ENCODE measurements at places on chromosomes 11 and 22.

DNA sequence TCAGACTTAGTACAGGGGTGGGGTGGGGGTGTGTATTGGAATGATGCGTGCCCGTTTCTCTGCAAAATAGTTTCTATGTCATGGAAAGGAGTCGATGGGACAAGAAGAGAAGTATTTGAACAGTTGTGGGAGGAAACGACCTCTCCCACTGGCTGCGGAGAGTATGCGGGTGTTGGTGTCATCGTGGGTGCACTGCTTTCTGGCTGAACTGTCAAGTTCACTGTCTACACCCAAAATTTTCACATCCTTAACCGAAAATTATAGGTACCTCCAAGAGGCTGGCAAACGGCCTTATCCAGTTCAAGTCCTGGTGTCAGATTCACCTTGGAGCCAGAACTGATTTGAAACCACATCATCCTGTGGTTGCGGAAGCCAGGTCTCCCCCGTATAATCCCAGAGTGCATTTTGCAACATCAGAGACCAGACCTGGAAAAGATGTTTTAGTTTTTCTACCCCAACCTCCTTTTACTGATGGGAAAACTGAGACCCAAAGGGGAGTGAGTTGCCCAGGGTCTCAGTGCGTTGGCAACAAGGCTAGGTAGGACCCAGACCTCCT lies 497 bp upstream of the SSRP1 start:
- no peak for DNase-seq

GRCh38 chr11:8672346-8672745 lies 10.1 kb downstream of the TRIM66 start:
- no peak for DNase-seq

DNA sequence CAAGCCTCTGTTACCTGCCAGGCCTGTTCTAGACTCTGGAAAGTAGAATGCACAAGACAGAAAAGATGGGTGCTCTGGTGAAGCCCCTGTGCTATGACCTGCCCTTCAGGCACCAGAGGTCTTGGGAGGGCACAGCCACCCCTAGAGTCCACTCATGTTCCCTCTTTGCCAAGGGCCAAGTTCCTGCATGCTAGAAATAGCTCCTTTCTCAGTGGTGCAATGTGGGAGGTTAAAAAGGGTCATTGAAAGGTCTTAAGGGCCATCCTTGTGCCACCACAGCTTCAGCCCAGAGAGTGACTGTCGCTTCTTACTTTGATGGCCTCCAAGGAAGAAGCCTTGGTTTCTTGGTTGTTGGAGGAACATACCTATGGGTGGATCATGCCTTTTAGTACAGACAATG lies 84.6 kb upstream of the PARVA start:
- DNase-seq: no peak

DNA sequence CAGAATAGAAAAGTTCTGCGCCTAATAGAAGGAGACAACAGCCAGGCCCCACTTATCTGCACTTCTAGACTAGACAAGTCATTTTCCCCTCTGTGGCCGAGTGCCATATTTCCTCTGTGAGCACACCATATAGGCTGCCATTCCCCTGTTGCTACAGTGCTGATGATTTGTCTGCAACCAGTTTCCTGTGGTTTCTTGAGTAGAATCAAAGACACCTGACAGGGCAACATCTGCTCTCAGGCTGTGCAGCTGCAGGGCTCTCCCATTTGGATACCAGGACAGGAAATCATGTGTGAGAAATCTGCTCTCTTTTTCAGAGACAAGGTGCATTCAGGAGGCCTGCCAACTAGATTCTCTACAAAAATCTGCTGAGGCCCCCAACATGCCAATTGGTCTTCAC lies 879.3 kb downstream of the DLG2 start:
- DNase-seq: no peak

GRCh38 chr11:23680488-23681230 lies 816.2 kb upstream of the LUZP2 start:
- DNase-seq: peak; percentile 6

DNA sequence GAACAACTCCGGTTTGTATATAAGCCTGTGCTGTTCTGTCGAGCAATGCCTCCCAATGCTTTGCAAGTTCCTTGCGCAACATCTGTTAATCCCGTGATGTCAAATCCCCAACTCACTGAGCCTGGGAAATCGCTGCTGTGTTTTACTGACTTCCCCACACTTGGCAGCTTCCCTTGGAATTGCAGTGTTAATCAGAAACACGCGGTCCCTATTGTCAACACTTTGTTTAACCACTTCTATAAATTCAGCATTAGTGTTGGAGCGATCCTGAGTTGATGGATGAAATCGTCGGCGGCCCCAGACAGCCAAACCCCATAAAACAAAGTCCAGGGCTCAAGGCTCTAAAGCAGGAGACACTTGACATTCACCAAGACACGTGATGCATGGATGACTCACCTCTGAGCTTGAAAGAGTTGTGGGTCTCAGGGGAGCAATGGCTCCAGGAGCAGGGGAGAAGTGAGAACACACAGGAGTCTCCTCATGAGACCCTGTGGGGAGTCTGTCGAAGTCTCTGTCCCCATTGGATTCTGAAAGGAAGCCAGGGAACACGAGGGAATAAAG lies 555.3 kb downstream of the MIAT start:
- DNase-seq: peak; percentile 74

DNA sequence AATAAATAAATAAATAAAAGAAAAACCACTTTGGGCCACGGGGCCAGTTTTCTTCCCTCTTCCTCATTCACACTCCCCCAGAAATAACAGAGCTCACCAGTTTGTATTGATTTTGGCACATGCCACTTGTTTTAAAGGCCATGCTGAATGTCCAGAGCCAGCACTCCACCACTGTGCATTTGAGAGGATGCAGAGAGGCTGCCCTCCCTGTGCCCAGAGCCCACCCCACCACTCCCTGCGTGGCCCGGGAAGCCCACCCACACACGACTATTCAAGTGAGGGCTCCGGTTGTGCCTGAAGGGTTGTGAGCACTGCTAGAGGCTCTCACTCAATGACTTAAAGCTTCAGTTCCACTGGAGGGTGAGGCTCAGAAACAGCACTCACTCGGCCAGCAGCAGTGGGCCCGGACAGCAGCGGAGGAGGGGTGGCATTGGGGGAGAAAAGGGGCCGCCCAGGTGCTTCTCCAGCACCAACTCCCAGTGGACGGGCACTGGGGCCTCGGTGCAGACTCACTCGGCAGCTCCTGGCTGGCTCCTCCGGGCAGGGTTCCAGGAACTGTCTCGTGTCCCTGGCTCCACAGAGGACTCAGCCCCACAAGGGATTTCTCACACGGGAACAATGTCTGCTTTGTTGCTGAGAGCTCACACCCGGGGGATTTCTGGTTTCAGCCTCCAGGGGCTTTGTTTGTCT lies 112.7 kb downstream of the SHANK2 start:
- no peak for DNase-seq

DNA sequence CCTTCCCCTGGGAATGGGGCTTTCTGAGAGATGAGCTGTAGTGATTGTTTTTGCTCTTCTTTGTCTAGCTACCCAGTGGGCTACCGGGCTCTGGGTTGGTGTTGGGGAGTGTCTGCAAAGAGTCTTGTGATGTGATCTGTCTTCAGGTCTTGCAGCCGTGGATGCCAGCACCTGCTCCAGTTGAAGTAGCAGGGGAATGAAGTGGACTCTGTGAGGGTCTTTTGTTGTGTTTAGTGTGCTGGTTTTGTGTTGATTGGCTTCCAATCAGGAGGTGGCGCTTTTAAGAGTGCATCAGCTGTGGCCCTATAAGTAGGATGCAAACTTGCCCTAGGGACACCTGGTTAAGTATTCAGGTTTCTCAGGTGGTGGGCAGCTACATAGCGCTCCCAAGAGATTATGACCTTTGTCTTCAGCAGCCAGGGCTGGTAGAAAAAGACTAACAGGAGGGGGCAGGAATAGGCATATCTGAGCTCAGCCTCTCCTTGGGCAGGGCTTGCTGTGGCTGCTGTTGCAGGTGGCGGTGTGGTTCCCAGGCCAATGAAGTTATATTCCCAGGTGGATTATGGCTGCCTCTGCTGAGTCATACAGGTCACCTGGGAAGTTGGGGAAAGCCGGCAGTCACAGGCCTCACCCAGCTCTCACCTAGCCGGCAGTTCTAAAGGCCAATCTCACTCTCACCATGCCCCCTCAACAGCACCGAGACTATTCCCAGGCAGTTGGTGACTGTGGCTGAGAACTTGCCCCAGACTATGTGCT lies 315.7 kb upstream of the C11orf87 start:
- DNase-seq: peak; percentile 57

- DNase-seq: no peak
Observed at GRCh38 chr11:77747381-77747969, 73.0 kb downstream of the RSF1 start.

DNA sequence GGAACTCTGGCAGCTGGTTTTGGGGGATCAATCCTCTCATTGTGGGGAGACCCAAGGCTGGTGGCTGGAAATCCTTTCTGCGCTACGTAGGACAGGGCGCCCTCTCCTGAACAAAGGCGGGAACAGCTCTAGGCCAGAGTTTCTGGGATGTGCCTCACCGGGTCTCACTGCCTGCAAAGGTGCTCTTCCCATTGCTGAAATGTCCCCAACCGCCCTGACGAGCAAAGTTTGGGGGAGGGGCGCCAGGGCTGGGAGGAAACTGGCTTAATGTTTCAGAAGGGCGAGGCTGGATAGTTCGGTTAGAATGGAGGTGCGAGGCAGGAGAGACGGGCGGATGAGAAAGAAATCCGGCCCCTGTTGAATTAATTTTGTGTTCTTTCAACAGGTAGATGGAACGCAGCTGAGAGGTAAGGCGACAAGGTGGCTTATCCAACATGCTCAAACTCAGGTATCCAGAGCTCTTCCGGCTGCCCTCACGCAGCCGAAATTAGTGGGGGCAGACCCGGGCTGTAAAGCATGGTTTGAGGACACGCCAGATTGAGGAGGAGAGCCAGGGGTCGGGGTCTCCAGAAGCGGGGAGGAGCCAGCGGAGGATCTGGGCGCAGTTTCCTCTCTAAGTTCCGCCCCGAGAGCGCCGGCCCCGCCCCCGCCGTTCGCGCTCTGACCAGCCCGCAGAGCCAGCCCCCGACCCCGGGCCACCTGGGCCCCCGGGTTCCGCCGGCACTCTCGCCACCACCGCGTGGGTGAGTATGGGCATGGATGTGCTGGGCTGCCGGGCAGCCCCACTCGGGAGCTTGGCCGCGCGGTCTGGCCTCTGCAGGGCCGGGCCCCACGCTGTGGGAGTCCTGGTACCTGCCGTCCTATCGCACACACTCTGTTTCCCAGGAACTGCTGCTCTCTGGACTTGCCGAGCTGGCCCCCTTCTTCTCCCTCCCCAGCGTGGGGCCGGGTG lies at the start of gene PGAP2:
Gene PGAP2 (plus strand): TSS at position 652 of the 952 bp plus-strand sequence. CDS start 2,700 bp downstream, outside the sequence.
- peak; percentile 93 for DNase-seq

GRCh38 chr11:10900681-10901415 lies 43.0 kb upstream of the ZBED5 start:
- no peak for DNase-seq

DNA sequence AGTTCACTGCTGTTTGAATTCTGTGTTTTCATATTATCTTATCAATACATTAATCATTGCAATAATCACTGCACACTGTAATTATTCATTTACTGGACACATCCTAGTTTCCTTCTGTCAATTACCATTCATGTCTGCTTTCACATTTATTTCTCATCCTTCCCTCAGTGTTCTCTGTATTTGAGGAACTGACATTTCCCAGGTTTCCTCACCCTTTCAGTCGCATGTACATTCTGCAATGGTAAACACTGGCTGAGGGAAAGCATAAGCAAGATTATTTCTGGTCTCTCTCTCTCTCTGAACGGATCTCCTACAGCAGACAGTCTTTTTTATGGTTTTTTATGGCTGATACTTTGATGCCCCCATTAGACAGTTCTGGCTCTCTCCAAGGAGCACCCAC lies 4.2 kb upstream of the HBD start:
- no peak for DNase-seq

DNA sequence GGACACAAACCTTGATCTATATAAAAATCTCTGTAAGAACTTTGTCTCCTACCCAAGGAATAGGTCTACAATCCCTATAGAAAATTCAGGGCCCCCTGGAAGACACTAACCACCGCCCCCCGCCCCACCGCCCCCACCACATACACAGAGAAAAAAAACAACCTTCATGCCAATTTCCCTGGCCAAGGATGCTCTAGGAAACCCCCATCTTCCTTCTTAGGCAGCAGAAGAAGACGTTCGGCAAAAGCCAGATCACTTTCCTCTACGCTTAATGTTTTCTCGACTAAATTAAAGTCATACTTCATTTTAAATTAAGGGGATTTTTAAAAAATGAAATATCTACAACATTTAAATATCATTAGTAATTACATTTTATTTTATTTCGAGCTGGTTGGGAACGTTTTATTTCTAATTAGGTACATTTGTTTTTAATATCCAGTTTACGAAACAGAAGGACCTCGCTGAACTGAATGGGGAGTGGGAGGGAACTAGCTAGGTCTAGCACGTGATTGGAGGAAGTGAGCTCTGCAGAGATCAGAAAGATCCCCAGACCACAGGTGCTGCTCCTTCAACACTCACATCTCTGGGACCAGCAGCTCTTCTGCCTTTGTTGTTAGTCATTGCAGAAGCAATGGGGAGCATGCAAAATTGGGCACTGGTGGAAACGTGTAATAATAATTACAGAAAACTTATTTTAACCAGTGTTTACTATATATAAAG lies 472.3 kb downstream of the MN1 start:
- DNase-seq: no peak

- no peak for DNase-seq
Observed at GRCh38 chr11:56396047-56396446, 16.4 kb upstream of the OR5AL1 start.

DNA sequence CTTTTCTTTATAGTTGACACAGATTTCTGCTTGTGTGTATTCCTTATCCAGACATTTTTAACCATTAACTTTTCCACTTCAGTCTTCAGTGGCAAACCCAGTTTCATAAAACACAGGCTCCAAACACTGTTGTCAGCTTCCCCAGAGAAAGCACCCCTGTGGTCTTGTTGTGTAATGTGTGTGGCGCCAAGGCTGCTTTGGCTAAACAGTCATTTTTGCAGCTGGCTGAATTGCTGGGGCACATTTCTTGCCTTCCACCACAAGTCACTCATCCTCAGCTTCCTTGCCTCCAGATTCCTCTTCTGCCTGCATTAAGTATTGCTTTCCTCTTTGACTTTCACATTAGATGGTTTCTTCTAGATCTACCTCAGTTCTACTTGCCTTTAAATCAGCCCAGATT lies 40.5 kb downstream of the ARHGAP1 start:
- no peak for DNase-seq
